ENCODE measurements at places on chromosomes 1 and 21. TPM values are rescaled to one million over a fixed set of nuclear protein-coding genes. Genes with fewer than 3 reads are reported as not detected.
A peak's percentile ranks its signal among the peaks of the same experiment; 100 is the strongest.

The IER5 gene
- total RNA-seq: 25.6 TPM

The CGN gene
- 0.52 TPM for total RNA-seq

The PROK1 gene
- total RNA-seq: 1.6 TPM

GRCh38 chr21:32519945-32520874 lies 65.1 kb downstream of the TCP10L start:
- peak; percentile 27 for DNase-seq
